ENCODE measurements at places on chromosomes 4 and X.

- no peak for DNase-seq
Observed at GRCh38 chr4:146273204-146273901, 59.0 kb downstream of the REELD1 start.

GRCh38 chr4:85672116-85672515 lies 197.2 kb downstream of the ARHGAP24 start:
- no peak for DNase-seq

- DNase-seq: no peak
Observed at GRCh38 chr4:157992038-157992705, 180.7 kb downstream of the GASK1B start.

GRCh38 chr4:89657931-89658700 lies 178.8 kb downstream of the SNCA start:
- DNase-seq: no peak

DNA sequence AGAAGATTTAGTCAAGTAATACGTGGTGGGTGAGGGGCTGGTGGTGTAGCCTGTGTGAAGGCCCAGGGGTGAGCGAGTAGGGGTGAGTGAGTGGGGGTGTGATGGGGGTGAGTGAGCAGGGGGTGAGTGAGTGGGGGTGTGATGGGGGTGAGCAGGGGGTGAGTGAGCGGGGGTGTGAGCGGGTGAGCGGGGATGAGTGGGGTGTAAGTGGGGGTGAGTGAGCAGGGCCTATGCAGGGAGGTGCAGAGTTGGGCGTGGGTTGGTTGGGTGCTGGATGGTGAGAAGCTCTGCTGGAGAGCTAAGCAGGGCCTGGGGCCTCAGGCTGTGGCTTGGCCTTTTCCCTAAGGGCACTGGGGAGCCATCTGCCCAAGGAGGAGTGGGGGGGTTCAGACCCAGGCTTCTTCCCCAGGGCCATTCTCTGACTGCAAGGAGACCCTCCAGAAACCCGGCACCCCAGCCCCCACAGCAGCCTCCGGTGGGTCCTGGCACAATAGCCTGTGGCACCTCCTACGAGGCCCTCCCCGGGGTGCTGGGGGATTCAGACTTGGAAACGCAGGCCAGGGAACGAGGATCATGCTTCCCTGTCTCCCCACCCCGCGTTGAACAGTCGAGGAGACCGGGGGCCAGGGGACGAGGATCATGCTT lies 30.4 kb downstream of the SH3TC1 start:
- DNase-seq: peak; percentile 28

DNA sequence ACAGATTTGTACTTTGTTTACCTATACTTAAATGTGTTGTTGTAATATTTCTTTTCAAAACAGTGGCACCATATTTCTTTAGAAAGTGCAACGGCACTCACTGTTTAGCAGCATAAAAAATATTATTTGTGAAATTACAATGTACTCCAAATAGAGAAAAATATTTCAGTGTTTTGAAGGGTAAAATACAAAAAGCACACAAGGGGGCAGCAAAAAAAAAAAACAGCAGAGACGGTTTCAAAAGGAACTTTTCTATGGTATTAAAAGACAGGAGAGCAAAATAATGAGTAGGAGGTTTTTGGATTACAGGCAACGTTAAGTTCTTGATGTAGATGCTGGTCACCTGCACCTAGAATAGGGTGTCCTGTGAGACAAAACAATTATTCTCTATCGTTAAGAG lies 2.0 kb downstream of the NUDT11 start:
- no peak for DNase-seq

DNA sequence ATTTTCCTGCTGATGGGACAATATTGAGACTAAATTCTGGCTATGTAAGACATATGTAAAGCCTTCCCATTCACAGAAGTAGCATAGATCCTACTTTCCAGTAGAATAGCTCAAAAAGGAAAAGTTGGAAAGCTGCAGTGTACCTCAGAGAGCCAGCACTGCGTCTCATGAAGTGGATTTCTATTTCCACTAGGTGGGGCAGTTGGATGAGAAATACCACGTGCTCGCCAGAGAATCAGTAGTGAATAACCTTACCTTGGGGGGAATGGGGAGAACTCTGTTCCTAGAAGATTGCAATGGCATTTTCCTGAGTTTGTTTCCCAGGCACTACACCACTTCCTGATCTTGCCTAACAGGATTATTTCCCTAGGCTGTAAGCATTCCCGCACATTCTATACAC lies 907.1 kb downstream of the FSTL5 start:
- no peak for DNase-seq

- no peak for DNase-seq
Observed at GRCh38 chr4:86910369-86910768, 18.1 kb upstream of the C4orf36 start.

DNA sequence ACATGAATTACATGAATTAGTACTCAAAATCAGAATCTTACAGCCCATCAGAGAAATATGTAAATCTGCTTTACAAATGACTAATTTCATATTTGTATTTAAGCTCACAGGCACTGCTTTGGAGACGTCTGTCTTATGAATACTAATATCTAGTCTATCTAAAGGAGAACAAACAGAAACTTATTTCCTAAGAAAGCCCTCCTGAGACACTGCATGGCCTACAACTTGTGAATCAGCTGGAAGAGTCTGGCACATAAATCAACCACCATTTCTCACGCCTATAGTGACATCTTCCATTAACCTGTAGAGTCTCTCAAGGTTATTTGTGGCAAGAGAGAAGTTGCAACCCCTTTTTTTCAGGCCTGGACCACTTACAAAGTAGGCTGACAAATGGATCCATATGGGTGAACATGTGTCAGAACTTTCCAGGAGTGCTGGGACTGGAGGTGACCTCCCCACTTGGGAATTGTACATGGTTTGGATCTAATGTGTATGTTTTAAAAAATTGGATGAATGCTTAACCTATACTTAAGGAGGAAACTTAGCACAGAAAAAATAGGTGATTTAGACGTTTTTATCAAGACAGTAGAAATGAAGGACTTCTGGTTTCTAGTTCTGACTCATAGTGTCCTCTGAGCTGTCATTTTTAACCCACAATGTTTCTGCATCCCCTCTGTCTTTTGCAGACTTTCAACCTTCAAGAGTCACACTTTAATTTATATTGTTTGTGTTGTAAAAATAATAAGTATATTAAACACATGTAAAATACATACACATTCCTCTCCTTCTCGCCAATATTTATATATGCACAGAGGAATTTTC lies 83.2 kb upstream of the ARHGAP24 start:
- no peak for DNase-seq
